ENCODE measurements at places on chromosomes 7 and 10. TPM values are rescaled to one million over a fixed set of nuclear protein-coding genes. Genes with fewer than 3 reads are reported as not detected.
A peak's percentile ranks its signal among the peaks of the same experiment; 100 is the strongest.

DNA sequence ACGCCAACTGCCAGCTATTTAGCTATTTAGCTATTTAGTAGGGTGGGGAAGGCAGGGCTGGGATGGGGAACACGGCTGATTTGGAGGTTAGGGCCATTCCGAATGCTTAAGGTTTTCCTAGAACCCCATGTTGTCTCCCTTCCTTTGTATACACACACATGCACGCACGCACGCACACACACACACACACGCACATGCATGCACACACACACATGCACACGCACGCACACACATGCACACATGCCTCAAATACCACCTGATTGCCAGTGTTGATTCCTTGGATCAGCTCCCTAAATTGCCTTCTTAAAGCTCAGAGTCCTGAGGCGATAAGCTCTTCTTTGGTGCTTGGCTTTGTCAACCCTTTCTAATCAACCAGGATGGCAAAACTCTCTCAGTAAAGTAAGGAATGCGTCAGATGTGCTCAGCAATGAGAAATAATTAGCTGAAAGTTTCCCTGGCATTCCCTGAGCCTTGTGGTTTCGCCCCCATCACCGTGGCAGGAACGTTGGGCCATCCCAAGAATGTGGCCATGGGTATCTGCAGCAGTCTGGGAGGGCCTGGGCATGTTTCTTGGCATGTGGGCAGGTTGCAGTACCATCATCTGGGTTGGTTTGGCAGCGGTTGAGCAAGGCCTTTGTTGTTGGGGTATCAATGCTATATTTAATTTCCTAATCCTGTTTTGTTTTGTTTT lies 305.6 kb downstream of the LRMDA start:
- DNase-seq: peak; percentile 26

Gene SPACDR
- 0.71 TPM for total RNA-seq

- no peak for DNase-seq
These were observed 28.6 kb upstream of the VCL start for GRCh38 chr10:73969224-73969841.

DNA sequence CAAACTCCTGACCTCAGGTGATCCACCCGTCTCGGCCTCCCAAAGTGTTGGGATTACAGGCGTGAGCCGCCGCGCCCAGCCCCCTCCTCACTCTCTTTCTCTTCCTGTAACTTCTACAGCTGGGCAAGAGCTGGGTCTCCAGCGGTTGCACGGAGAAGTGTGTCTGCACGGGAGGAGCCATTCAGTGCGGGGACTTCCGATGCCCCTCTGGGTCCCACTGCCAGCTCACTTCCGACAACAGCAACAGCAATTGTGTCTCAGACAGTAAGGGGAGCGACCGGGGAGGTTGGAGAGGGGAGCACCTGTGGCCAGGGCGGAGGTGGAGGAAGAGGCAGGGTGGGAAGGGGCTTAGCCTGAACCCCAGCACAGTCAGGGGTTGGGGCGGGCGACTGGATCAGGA lies 41.4 kb downstream of the EPHB4 start:
- peak; percentile 40 for DNase-seq

DNA sequence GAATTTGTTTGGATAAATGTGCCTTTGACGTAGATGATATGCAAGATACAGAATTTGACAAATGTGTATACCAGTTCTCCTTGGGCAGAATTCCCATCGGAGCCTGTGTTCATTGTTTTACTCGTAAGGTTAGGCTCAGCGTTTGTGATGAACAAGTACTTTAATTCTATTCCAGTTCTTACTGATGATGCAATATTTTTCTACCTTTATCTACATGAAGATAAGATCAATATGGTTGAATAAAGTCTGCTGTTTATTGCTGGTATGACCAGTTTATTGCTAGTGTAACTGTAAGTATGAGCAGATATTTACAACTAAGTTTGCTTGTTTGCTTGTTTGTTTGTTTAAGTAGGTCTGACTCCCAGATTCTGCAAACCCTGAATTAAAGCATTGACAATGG lies 145.4 kb upstream of the ADARB2 start:
- DNase-seq: no peak

Gene CUZD1
- total RNA-seq: 0.74 TPM

GRCh38 chr10:30172673-30173072 lies 113.3 kb upstream of the JCAD start:
- DNase-seq: no peak

- peak; percentile 32 for DNase-seq
These were observed 9.6 kb downstream of the GDF10 start for GRCh38 chr10:47309408-47310089.

Gene PILRB
- total RNA-seq: 43.6 TPM
